NCI-H526 (cell line): ENCODE measurements at places on chromosomes 11 and 22.

DNA sequence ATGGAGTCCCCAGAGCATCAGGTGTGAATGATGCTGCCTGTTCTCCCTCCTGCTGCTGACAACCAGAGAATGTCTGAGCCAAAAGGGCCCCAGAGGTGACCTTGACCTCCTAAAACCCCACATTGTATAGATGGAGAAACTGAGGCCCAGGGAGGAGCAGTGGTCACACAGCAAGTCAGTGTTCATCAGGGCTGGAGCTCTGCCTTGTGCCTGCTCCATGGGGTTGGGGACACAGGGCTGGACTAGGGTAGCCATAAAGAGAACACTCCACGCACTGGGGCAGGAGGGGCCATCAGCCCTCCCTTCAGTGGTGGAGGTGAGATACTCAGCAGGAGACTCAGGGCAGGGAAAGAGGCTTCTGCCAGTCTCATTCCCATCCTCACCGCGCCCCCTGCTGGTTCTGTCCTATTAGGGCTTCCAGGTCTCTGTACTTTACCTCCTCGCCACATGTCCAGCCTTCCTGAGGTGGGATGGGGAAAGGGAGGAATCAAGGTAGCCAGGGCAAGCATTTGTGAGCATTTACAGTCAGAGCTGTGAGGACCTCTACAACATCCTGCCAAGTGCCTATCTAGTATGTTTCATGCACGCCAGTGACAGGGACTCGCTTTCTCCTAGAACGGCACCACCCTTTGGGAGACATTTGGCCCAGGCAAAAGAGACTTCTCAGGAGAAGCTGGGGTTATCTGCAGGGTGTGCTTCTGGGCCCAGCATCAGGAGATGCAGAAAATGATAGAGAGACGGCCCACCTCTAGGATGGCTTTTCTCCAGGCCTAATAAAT is 43.2 kb downstream of the NEU3 start:
- peak; percentile 54 for DNase-seq

GRCh38 chr22:26614322-26614721 is 3.5 kb downstream of the CRYBB1 start:
- DNase-seq: no peak

- DNase-seq: peak; percentile 71
These were observed 15.7 kb downstream of the GRIK4 start for GRCh38 chr11:120527111-120527761.

DNA sequence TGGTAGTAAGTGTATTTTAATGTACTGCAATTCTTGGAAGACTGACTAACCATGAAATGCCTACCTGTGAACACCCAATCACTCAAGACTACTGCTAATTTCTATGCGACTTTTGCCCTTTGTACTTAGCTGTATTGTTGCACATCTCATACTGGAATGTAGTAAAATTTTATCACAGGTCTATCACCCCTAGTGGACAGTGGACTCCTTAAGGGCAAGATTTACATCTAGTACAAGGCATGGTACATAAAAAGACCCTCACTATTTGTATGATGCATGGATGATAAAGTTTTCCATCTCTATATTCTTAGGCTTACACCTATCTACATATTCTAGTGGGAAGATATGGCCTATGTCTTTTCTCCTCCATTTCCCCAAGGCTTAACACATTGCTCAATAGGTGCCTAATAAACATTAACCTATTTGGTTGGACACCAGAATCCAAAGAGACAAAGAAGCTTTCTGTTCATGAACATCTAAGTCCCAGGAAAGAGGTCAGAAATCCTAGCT is 26.1 kb downstream of the SERGEF start:
- no peak for DNase-seq

- DNase-seq: no peak
These were observed 92.5 kb downstream of the RELT start for GRCh38 chr11:73468590-73469161.

DNA sequence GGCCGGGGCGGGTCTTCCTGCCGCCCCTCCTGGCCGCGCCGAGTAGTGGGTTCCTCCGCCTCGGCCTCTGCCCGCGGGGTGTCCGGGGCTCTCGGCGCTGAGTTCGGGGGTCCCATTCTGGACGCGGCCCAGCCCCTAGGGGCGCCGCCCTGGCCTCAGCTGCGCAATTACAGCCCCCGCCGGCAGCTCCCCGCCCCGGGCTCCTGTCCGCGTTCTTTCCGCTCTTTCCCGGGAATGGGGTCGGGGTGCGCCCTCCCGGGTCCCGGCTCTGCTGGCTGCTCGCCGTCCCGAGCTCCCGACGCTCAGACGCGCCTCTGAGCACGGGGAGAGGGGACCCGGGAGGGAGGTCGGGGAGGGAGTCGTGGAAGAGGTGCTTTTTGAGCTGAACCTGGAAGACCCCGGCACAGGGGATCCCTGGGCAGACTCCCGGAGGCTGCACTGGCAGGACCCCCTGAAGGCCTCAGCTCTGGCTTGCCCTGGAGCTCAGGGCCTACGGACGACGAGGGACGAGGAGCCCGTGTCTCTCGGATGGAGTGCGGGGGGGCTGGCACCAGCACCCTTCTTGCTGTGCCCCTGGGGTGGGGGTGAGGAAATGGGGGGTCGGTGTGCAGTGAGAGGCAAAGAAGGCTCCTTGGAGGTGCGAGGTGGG is 558 bp downstream of the TSPAN4 start:
- no peak for DNase-seq

DNA sequence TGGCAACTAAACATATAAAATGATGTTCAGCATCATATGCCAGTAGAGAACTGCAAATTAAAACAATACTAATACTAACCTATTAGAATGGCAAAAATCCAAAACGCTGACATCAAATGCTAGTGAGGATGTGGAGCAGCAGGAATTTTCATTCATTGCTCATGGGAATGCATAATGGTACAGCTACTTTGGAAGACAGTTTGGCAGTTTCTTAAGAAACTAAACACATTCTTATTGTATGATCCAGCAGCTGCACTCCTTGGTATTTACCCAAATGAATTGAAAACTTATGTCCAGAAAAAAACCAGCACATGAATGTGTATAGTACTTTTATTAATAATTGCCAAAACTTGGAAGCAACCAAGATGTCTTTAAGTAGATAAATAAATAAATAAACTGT is 258.0 kb downstream of the TENM4 start:
- DNase-seq: no peak

GRCh38 chr11:1760351-1761109 is 3.2 kb downstream of the CTSD start:
- no peak for DNase-seq

- DNase-seq: no peak
These were observed 36.0 kb upstream of the GNB1L start for GRCh38 chr22:19890502-19891316.

GRCh38 chr22:25942856-25943411 is 200.9 kb downstream of the MYO18B start:
- DNase-seq: no peak

GRCh38 chr22:19892257-19892879 is 37.7 kb upstream of the GNB1L start:
- no peak for DNase-seq

GRCh38 chr11:128483211-128483788 is 104.1 kb downstream of the ETS1 start:
- no peak for DNase-seq

DNA sequence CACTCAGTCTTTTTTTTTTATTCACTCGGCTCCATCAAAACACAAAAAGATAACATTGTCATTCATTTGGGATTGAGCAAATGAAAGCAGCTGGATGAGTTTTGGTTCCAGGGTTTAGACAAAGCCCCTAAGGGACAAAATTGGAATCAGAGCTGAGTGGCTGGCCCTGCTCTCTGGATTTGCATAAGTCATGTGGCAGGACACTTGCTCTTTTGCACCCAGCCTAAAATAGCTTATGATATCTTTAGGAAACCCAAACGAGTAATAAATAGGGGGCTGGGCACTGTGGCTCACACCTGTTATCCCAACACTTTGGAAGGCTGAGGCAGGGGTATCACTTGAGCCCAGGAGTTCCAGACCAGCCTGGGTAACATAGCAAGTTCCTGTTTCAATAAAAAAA is 11.0 kb upstream of the TMEM121B start:
- peak; percentile 8 for DNase-seq

GRCh38 chr11:15278128-15278527 is 163.4 kb downstream of the INSC start:
- DNase-seq: no peak

GRCh38 chr11:43825217-43825816 is 55.3 kb upstream of the ALKBH3 start:
- no peak for DNase-seq
